ENCODE measurements at places on chromosomes 16 and 17.

DNA sequence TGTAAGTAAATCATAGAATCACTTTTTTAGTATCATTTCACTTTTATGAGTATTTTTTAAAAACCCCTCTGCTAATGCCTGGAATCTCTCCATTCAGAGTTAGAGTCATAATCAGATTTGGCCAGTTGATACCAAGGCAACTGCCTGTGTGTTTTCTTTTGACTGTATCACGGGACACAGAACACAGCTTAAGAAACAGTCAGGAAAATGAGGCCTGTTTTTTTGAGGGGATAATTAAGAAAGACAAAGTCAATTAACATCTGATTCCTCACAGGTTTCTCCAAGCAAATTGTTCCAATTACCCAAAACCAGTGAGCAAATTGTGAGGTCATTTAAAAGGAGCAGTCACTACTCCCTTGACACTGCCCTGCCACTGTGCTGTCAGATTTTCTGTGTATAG lies 944.5 kb upstream of the SOX9 start:
- peak; percentile 22 for DNase-seq

DNA sequence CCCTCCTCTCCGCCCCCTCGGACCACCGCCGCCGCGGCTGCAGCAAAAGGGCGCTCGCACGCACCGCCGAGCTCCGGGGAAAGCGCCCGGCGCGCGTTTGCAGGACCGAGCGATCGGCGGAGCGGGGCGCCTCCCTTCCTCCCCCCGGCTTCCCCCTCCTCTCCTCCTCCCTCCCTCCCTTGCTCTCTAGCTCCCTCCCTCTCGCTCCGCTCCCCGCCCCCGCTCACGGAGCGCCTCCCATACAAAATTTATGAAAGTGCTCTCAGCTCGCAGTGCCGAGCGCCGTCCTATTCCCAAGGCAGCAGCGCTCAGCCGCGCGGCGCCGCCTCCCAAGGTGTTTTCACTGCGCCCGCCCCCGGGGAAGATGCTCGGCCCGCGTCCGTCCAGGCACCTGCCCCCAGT lies at the start of gene RTN4RL1:
Gene RTN4RL1, minus strand, starts transcription at position 115 of the 402 bp plus-strand sequence. CDS start 469 bp downstream, outside the sequence.
- DNase-seq: peak; percentile 77

GRCh38 chr16:16828913-16829398 lies 450.0 kb downstream of the NPIPA7 start:
- DNase-seq: peak; percentile 18

DNA sequence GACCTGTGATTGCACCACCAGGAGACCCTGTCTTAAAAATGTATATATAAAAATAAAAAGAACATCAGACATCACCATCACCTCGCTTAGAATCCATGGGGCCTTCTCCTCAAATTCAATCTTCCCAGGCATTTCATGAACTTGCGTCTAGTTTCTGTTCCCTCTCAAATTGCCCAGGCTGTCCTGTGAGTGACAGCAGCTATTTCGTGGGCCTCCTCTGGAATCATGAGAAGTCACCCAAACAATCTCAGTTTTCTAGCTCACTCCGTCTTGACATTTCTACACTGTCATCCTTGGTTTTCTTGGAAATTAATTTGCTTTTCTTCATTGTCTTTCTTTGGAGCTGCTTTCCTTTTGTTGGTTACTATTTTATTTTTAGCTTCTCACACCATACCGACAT lies 7.3 kb downstream of the SLC52A1 start:
- DNase-seq: no peak

- DNase-seq: no peak
Observed at GRCh38 chr16:21239646-21240045, 6.1 kb downstream of the ANKS4B start.

DNA sequence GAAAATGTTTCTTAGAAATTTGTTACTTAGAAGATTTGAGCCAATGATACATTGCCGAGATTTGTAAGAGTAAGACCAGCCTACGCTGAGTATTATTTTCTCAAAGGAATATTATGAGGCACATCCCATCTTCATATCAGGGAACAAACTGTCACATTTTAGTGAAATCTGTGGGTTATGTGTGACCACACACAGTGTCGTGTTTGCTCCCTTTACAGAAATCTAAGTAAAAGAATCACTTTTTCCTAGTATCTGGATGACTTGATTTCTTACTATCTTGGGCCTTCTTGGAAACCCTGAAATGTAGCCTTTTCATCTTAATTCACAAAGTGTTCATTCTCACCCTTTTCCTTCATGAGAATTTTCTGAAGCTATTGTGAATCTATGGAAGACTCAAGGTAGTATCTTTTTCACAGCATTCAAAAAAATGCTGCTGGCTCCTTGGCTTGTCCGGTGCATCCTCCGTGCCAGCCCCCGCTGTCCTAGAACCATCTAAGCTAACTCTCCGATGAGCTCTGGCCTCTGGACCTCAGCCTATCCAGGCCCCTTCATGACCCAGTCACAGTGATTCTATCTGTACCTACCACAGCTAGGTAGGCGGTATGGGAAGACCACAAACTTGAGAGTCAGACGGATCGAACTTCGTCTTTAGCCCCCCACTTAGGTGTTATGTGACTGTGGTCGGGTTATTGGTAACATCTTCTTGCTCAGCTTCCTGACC lies 524.3 kb downstream of the MAF start:
- DNase-seq: no peak

GRCh38 chr16:30748634-30749445 lies 615 bp downstream of the PHKG2 start:
- no peak for DNase-seq

DNA sequence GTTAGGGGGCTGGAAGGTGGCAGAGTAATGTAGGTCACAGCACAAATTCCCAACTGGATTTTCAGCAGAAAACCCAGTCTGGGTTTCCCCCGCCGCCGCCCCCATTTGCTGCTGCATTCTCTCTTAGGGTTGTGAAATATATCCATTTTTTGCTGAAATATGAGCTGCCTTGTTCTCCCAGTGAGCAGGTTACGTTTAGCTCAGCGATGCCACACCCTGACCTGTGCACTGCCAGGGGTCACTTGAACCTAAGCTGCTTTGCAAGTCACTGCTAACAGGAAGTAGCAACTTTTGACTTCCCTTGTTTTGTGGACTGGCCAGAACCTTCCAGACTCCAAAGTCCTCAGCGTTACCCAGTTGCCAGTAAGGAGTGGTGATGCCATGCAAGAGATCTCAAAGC lies 274.1 kb downstream of the CPPED1 start:
- DNase-seq: no peak

- DNase-seq: peak; percentile 67
Observed at GRCh38 chr16:17416461-17417311, 54.1 kb downstream of the XYLT1 start.

DNA sequence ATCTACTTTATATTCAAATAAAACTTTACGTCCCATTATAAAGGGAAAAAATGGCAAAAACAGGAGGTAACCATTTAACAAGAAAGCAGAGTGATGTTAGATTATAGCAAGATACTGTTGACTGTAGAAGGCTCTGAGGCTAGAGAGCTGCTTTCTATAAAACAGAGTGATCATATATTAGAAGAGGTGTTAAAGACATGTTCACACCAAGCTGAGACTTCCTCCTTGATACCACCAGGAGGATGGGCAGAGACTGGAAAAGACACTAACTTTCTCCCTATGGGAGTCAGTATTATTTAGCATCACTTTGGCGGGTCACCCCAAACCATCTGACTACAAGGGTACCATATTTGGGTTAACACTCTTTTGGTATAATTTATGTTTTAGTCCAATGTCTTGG lies 687 bp upstream of the CIITA start:
- DNase-seq: no peak

GRCh38 chr17:60934723-60935122 lies 257.1 kb downstream of the BCAS3 start:
- no peak for DNase-seq

GRCh38 chr16:23155445-23156049 lies 6.3 kb upstream of the USP31 start:
- DNase-seq: no peak

- DNase-seq: no peak
Observed at GRCh38 chr17:41619036-41619926, 5.1 kb downstream of the KRT17 start.

GRCh38 chr17:37483311-37484039 lies 6.2 kb upstream of the DUSP14 start:
- DNase-seq: no peak

DNA sequence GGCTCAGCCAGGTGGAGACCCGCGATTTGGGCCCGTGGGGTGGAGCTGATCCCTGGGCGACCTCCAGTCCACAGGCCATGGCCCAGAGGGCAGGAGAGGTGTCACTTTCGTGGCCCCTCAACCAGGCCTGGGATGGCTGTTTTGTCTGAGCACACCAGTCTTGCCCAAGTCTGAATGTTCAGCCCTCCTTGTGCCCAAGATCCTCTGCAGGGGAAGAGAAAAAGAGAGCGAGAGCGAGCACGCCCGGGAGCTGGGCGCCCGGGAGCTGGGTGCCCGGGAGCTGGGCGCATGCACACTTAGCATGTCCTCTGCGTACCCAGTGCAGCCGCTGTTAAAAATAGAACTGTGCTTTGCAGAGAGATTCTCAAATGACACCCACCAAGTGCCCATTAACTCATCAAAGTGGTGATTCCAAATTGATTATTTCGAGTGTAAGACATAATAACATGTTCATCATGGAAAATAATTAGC lies 403.3 kb upstream of the TNRC6C start:
- peak; percentile 42 for DNase-seq

DNA sequence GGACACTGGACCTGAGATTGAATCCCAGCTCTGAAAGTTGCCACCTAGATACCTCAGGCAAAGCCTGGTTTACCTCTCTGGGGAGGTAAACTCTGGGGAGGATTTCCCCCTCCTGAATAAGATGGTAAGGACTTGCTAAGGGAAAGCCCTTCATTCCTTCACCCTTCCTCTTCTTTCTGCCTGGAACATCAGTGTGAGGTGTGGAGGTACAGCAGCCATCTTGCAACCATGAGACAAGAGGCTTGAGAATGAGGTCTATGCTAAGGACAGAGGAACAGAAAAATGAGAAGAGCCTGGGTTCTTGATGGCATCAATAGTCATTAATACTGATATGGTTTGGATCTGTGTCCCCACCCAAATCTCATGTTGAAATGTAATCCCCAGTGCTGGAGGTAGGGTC lies 23.7 kb upstream of the ADCY9 start:
- DNase-seq: no peak

GRCh38 chr16:56068314-56068713 lies 123.0 kb upstream of the GNAO1 start:
- no peak for DNase-seq

GRCh38 chr16:77610496-77610895 lies 111.8 kb upstream of the NUDT7 start:
- DNase-seq: no peak

DNA sequence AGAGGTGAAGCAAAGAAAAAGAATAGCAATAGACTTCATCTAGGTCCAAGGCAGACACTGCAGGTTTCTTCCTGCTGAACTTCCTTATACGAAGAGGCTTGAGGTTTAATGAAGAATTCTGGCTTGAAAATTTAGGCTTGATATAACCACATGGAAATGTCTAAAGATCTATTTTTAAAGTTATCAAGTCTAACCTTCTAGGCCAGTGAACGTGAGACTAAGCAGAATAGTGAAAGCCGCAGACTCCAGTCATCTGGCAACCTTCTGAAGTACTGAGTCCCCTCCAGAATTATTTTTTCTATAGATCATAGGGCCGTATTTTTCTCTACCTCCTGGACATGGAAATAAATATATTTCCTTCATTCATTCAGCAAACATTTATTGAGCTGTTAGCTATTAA lies 333.6 kb downstream of the BCAS3 start:
- DNase-seq: no peak

DNA sequence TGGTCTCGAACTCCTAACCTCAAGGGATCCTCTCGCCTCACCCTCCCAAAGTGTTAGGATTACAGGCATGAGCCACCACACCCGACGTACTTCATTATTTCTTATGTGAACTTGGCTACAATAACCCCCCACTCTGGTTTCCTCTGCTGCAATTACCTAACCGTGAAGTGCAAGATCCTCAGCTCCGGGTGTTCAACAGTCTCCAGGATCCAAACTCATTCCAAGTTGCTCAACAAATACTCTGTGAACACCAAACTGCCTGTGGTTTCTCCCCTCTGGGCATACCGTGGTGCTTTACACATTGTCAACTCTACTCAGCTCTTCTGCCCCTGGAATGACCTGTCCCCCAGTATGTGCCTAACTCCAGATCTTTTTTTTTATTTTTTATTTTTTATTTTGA lies 6.8 kb upstream of the SULT1A1 start:
- DNase-seq: no peak

- DNase-seq: peak; percentile 66
Observed at GRCh38 chr17:50482516-50482915, 3.9 kb downstream of the RSAD1 start.

DNA sequence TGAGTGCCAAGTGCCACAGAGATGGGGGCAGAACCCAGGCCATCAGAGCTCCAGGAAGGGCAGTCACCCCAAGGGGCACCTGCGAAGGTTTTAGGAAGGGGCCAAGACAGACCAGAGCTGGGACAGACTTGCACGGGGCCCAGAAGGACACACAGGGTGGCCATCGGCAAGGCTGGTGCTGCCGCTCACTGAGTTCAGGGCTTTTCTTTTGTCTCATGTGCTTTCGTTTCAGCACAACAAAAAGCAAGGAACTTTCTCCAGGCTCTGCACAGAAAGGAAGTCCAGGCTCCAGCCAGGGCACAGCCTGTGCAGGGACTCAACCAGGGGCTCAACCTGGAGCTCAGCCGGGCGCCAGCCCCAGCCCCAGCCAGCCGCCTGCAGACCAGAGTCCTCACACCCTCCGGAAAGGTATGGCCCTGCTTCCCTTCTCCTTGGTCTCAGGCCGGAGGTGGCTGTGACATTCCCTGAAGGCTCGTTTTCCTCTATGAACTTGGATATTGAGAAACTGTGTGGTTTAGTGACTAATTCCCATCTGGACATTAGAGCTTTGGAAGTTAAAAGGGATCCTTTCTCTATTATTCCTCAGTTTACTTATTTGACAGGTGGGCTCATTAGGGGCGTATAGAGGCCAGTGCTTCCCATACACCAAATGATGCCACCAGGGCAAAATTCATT lies 37.9 kb downstream of the ELAC2 start:
- DNase-seq: no peak

DNA sequence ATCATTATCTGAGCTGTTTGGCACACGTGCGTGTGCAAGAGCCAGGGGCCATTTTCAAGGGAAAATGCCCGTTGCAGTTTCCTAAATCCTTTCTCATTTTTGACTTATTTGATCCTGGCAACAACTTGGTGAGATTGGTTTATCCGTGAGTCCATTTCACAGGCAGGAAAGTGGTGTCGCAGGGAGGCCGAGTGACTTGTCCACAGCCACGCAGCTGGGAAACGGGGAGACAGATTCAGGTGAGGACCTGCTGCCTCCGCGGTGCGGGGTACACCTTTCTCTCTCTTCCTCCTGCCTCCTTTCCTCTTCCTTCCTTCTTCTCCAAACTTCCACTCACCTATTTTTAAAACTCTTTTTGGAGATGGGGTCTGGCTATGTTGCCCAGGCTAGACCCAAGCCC lies 46.3 kb upstream of the ZCCHC14 start:
- DNase-seq: no peak

- DNase-seq: no peak
Observed at GRCh38 chr16:57859331-57859730, 57.0 kb upstream of the KIFC3 start.

- DNase-seq: no peak
Observed at GRCh38 chr17:17900615-17901520, 64.1 kb upstream of the SREBF1 start.

GRCh38 chr17:6439951-6440350 lies 4.3 kb upstream of the PIMREG start:
- peak; percentile 77 for DNase-seq
